HS-27A (cell line): ENCODE measurements at places on chromosomes 7 and 10.

DNA sequence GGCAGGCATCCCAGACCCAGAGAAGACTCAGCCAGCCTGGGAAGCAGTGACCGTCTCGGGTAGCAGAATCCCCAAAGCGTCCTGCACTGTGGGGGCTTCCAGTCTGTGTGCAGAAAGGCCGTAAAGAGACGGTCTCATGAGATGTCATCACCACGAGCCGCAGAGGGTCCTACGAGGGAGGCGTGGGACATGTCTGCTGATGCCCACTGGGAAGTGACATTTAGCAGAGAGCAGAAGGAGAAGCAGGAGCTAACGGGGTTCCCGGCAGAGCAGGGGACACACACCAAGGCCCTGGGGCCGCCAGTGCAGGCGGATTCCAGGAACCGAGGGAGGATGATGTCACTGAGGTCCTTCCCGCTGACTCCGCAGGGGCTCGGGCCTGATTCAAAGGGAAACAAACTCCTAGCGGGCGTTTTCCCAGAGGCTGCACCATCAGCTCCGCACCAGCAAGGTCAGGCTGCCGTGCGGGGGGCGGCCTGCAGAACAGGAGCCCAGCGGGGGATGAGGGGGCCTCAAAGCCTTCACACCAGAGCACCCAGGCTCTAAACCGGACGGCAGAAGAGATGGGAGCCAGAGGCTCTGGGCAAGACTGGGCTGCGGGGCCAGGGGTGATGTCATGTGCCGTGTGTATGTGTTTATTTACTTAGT, 85.4 kb upstream of the PDGFA start:
- DNase-seq, result no peak

GRCh38 chr10:65754112-65754511, 1171.7 kb upstream of the LRRTM3 start:
- no peak for DNase-seq

DNA sequence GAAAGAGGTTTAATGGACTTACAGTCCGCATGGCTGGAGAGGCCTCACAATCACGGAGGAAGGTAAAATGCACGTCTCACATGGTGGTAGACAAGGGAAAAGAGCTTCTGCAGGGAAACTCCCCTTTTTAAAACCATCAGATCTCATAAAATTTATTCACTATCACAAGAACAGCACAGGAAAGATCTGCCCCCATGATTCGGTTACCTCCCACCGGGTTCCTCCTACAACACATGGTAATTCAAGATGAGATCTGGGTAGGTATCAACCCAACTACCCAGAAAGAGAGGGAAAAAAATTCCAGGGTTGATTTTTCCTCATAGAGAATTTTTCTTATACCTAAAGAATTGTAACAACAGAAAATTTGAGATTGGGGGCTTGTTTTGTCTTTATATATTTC, 13.9 kb downstream of the RAPGEF5 start:
- no peak for DNase-seq

GRCh38 chr7:157139111-157139809, 534 bp downstream of the UBE3C start:
- DNase-seq, result no peak

- no peak for DNase-seq
These were observed 26.2 kb downstream of the FAM171A1 start for GRCh38 chr10:15344876-15345285.

- DNase-seq, result no peak
These were observed 33.1 kb upstream of the A1CF start for GRCh38 chr10:50918529-50918928.

DNA sequence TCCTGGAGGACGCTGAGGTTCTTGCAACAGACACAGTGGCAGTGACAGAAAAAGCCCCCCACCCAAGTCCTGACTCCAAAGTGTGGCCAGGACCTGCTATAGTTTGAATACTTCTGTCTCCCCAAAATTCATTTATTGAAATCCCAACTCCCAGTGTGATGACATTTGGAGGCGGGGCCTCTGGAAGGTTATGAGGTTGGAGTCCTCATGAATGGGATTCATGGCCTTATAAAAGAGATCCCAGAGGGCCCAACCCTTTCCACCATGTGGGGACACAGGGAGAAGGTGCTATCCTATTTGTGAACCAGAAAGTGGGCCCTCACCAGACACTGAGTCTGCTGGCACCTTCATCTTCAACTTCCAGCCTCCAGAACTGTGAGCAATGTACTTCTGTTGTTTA, 18.3 kb downstream of the ANXA11 start:
- DNase-seq, result no peak

- DNase-seq, result no peak
These were observed 33.9 kb upstream of the PROSER2 start for GRCh38 chr10:11789306-11789705.

GRCh38 chr10:103990121-103990520, 23.2 kb downstream of the SLK start:
- no peak for DNase-seq

- no peak for DNase-seq
These were observed 19.6 kb downstream of the GRID1 start for GRCh38 chr10:86346799-86347665.

DNA sequence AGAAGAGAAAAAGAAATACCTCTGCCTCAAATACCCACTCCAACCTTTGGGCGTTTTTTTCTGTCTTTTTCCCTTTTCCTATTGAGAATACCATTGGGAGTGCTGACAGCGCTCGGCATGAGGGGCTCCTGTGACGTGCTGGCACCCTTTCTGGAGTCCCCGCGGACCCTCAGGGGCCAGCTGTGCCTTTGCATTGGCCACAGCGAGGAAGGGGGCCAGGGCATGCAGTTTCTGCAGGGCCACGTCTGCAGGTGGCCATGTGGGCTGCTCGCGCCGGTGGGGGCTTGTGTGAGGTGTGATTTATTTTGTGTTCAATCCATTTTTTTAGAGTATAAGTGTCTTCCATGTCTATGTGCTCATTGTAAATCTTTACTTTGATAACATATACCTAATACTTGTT, 57.4 kb downstream of the INPP5A start:
- DNase-seq, result no peak

- no peak for DNase-seq
These were observed 209.4 kb downstream of the ZMYND11 start for GRCh38 chr10:344582-345200.

DNA sequence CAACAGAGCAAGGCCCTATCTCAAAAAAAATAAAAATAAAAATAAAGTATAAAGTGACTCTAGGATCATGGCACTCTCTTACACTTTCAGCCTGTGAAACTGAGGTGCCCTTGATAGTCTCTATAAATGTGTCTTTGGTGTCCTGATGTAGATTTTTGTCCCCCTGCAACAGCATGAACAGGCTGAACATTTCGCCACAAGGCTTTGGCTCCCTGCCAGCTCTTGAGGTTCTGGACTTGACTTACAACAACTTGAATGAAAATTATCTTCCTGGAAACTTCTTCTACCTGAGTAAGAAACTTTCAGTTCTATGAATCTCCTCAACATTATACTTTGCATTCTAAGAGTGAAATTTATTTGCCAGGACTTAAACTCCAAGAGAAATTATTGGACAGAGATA, 48.1 kb upstream of the BMS1 start:
- DNase-seq, result no peak

GRCh38 chr10:8009031-8009430, 45.5 kb upstream of the GATA3 start:
- no peak for DNase-seq

DNA sequence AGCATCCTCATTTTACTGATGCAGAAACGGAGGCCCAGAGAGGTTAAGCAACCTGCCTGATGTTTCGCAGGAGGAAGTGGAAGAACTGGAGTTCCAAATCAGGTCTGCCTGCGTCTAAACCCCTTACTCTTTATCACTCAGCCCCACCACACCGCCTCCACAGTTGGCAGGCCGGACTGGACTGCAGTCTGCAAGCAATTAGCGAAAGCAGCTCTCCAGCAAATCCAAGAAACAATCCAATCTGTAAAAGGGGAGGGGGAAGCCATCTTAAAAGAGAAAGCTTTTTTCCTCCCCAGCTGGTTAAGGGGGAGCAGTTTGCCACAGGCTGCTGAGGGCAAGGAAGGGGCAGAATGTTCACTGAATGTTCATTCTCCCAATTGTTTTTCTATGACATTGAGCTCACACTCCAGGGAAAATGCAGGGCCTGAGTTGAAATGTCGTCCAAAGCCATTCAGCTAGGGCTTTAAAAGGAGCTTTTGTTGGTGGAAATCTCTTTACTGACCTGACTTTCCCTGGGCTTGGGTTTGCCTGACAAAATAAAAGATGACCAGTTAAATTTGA, 350.1 kb downstream of the RNLS start:
- no peak for DNase-seq

GRCh38 chr7:2299131-2299829, 15.0 kb downstream of the SNX8 start:
- no peak for DNase-seq

- DNase-seq, result no peak
These were observed 33.5 kb downstream of the ANXA8 start for GRCh38 chr10:47450442-47450841.
